T-cell (primary cell): ENCODE measurements at places on chromosomes 16 and 17.
A peak's percentile ranks its signal among the peaks of the same experiment; 100 is the strongest.

GRCh38 chr17:61144617-61145564 is 254.8 kb upstream of the TBX2 start:
- H3K27me3 ChIP-seq: no peaks in the 10 kb centered on the region
- H3K4me1 ChIP-seq: peaks cover 3% of the 10 kb centered on the region
- no peaks in the 10 kb centered on the region for H3K36me3 ChIP-seq
- no peak overlapping the region for H3K27ac ChIP-seq

DNA sequence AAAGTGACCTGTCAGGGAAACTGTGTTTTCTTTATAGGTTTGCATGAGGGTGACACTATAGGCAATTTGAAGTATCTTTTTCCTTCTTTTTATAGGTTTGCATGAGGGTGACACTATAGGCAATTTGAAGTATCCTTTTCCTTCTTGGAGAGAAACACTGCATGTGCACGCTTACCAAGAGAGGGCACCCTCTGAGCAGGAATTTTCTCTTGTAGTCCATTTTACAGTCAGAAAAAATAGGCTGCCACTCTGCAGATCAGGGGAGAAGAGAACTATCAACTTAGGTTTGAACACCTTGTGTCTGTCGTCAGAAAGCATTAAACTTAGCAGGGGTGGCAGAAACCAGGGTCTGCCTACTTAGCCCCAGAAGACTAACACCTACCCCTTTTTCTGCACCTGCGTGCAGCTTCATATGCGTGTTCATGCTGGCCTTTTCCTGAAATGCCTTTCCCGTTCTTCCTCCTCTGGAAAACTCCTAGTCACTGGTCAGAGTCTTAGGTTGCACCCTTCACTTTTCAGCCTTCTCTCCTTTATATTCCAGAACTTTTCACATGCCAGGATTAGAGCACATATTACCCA is 16.4 kb upstream of the SMIM36 start:
- H3K36me3 ChIP-seq: no peaks in the 10 kb centered on the region
- no peak overlapping the region for H3K4me3 ChIP-seq
- H3K27me3 ChIP-seq: no peaks in the 10 kb centered on the region
- no peak overlapping the region for H3K27ac ChIP-seq
- no peaks in the 10 kb centered on the region for H3K4me1 ChIP-seq
- no peak for DNase-seq

DNA sequence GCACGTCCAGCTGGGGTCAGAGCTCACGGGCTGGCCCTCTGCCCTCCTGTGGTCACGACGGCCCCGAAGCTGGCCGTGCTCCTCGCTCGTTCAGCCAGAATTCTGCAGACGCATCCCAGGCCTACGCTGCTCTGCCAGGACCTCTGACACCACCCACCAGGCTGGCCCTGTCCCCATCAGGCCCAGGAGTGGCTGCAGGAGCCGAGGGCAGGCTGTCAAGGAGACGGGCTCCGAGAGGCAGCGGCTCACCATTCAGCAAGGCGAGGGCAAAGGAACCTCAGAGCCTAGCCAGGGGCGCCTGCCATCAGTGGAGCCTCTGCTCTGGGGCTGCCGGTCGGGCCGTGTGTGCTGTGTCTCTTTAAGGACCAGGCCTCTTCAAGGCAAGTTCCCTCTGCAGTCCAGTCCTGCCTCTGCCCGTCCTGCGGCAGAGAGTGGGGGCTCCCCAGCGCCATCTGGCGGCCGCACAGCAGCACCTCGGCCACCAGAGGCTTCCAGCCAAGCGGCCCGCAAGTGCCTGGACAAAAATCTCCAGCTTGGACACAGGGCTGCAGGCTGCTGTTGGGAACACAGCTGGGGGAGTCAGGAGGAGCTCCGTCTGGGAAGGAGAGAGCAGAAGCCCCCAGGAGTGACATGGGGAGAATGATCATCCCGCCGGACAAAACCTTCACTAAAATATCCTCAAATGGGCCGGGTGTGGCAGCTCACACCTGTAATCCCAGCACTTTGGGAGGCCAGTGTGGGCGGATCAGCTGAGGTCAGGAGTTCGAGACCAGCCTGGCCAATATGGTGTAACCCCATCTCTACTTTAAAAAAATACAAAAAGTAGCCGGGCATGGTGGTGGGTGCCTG is 7.4 kb upstream of the ABR start:
- DNase-seq: peak; percentile 70
- no peak overlapping the region for H3K27ac ChIP-seq

- no peak overlapping the region for H3K4me3 ChIP-seq
- DNase-seq: no peak
- H3K27ac ChIP-seq: no peak overlapping the region
- H3K27me3 ChIP-seq: no peaks in the 10 kb centered on the region
- no peaks in the 10 kb centered on the region for H3K36me3 ChIP-seq
These were observed 383.0 kb downstream of the MAF start for GRCh38 chr16:79217375-79218011.

- no peaks in the 10 kb centered on the region for H3K36me3 ChIP-seq
- peaks cover 88% of the 10 kb centered on the region for H3K27me3 ChIP-seq
- no peak within 1 kb of the TSS for H3K4me3 ChIP-seq
- no peaks in the 10 kb centered on the region for H3K4me1 ChIP-seq
- H3K27ac ChIP-seq: no peak within 1 kb of the TSS
These were observed at the start of gene SSTR5 for GRCh38 chr16:1072526-1073261. Gene SSTR5, plus strand, starts transcription at chr16:1072747. Its CDS starts 6,122 bp downstream, at chr16:1078869.

GRCh38 chr16:8894736-8895334 is 12.7 kb downstream of the LITAFD start:
- no peaks in the 10 kb centered on the region for H3K4me1 ChIP-seq
- H3K4me3 ChIP-seq: no peak overlapping the region
- DNase-seq: no peak
- H3K36me3 ChIP-seq: peaks cover 21% of the 10 kb centered on the region
- no peaks in the 10 kb centered on the region for H3K27me3 ChIP-seq
- H3K27ac ChIP-seq: no peak overlapping the region

DNA sequence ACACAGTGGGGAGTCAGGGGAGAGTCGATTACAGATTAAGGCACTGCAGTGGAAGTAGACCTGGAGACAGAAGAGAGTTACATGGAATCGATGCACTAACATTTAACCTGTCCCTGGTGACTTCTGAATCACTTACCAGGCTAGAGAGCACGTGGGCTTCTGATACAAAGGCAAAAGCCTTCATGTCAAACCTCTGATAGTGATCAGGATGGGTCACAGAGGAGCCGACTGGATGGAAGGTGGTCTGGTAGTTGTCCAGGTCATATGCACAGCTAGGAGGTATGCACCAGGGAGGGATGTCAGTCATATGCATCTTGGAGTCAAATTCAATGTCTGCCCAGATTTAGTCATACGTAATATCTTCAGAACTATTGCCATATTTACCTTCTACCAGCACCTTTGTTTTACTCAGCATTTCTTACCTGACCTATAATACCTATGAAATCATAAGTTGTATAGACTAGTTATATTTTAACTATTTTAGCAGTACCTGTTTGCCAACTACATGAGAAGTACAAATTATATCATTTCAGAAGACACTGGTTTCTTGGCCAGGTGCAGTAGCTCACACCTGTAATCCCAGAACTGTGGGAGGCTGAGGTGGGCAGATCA is 11.7 kb downstream of the ZP2 start:
- no peak for DNase-seq
- no peak overlapping the region for H3K27ac ChIP-seq
- H3K4me3 ChIP-seq: no peak overlapping the region
- no peaks in the 10 kb centered on the region for H3K4me1 ChIP-seq

DNA sequence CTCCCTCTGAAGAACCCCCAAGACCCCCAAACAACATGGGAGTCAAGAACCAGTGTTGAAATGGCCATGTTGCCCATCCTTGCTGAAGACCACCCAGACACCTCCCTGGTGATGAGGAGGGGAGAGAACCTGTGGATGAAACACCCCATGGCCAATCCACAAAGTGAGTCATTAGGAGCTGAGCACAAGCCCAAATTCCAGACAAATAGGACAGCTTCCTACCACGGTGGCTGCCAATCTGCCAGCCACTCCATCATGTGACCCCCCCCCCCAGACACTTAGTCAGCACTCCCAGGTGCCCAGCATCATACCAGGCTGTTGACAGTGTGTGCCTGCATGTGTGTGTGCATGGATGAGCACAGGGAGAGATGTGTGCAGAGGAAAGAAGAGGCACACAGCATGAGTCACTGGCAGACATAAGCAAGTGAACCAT is 26.4 kb upstream of the RPL38 start:
- H3K27ac ChIP-seq: no peak overlapping the region
- H3K4me3 ChIP-seq: no peak overlapping the region
- no peaks in the 10 kb centered on the region for H3K27me3 ChIP-seq
- H3K4me1 ChIP-seq: no peaks in the 10 kb centered on the region

DNA sequence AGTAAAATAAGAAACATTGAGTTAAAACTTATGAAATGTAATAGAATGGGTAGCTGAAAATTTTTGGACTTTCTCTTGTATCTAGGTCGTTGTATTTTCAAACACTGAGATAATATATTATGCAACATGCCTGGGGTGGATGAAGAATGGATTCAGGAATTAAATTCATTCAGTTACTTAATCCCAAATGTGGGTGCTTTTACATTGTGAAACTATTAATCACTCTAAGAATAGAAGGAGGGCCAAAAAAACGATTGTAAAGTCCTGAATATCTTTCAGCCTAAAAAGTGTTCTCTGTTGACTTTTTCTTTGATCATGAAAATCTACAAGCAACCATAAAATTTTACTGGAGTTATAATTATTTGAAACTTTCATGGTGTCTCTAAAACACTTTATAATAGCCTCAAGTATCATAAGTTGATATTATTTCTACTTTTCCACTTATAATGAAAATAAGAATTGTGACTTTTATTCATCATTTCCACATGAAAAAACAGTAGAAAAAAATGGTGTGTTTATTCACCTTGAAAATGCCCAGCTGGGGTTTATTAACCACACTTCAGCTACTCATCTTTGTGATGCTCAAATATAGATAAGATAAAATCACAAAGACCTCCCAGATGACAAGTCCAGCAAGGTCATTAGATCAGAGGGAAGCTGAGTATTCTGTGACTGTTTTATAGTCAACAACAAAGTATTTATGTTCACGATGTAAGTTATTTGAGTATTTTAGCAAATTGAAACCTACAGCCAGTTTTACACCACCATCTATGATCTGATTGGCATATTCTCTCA is 619.9 kb upstream of the SOX9 start:
- no peaks in the 10 kb centered on the region for H3K4me1 ChIP-seq
- H3K27ac ChIP-seq: no peak overlapping the region
- no peak overlapping the region for H3K4me3 ChIP-seq
- no peak for DNase-seq
- H3K36me3 ChIP-seq: no peaks in the 10 kb centered on the region

DNA sequence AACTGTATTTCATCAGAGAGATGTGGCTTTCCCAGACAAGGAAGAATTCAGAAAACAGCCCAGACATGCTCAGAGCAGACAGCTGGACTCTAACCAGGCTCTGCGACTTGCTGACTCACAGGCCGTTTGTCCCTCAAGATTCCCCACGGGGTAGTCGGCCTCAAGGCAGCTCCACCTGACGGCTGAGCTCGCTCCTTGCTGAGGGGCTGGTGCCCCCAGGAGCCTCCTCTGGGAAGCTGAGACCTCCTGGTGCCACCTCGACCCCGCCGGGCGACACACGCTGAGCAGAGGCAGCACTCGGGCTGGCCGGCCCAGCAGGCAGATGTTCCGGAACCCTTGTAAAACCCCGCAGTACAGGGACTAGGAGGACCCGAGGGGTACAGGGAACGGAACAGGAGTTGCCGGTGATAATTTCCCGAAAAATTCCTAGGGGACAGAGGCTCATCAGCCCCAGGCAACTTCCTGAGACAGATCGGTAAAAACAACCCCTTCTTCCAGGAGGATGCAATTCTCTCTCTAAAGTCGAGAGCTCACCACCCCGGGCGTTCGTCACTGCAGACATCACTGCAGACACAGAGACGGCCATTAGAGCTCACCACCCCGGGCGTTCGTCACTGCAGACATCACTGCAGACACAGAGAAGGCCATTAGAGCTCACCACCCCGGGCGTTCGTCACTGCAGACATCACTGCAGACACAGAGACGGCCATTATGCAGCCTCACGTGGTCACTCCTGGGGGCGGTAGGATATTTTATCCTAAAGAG is 19.9 kb downstream of the RPH3AL start:
- peaks cover 8% of the 10 kb centered on the region for H3K4me1 ChIP-seq
- no peak for DNase-seq
- H3K36me3 ChIP-seq: no peaks in the 10 kb centered on the region
- H3K27me3 ChIP-seq: peaks cover 31% of the 10 kb centered on the region

DNA sequence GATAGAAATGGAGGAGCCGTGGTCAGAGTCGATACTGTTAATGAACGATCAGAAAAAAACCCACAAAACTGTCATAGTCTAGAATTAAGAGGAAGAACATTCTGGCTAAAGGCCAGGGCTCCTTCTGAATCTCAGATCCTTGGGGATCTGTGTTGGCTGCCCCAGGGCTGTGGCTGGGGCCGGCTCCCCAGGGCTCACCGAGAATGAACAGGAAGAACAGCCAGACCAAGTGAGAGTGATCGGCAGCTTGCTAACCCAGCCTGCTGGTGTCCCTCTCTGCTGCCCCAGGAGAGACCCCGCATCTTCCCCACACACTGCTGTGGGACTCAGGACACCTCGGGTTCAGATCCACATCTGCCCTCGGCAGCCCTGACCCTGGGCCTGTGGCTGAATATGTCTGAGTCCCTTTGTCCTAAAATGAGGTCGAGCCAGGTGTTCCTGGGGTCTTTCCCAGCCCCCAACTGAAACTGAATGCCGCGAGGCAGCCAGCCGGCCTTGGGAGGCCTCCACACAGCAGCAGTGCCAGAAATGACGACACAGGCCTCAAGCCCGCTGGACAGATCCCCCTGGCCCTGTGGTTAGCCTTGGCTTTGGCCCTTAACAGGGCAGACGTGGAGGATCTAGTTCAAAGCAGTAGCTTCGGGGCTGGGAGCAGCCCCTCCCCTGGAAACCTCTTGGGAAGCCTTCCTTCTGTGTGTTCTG is 23.9 kb upstream of the CLEC18A start:
- H3K27ac ChIP-seq: no peak overlapping the region
- H3K36me3 ChIP-seq: peaks cover 16% of the 10 kb centered on the region
- H3K4me1 ChIP-seq: no peaks in the 10 kb centered on the region
- no peak overlapping the region for H3K4me3 ChIP-seq
- DNase-seq: no peak
- no peaks in the 10 kb centered on the region for H3K27me3 ChIP-seq

DNA sequence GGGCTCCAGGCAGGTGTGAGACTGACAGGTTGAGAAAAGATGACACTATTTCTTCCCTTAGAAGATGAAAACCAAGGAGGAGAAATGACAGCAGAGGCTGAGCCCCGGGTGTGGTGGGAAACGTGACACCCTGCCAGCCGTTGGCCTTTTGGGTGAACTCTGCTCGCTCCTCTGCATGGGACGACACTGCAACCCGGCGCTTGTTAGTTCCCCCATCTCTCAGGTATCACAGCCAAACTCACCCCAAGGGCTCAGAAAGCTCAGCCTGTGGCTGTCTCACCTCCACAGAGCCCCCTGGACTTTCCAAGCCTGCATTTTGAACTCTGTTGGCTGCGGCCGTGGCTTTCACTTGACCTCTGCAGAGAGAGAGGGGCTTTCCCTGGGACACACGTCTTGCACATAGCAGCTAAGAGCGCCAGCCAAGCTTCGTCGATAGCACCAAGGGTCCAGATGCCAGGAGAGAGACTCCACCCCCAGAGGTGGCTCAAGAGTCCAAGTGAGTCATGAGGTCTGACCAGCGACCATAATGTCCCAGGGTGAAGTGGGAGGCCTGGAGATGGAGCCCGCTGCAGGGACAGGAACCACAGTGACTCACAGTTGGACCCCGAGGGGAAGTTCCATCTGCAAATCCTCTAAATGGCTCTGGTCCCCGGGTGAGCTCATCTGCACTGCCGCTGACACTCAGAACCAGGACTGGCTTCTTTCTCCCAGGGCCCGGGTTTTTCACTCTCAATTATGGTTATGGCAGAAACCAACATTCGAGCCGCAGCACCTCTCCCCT is 301.9 kb downstream of the SOX9 start:
- peaks cover 23% of the 10 kb centered on the region for H3K27me3 ChIP-seq
- no peak overlapping the region for H3K27ac ChIP-seq
- no peaks in the 10 kb centered on the region for H3K36me3 ChIP-seq

GRCh38 chr17:38853292-38854219 is at the start of gene RPL23:
Gene RPL23, minus strand, starts transcription at chr17:38853721. Its CDS starts 11 bp downstream, at chr17:38853710.
- peaks cover 43% of the 10 kb centered on the region for H3K36me3 ChIP-seq
- H3K27ac ChIP-seq: peak within 1 kb of the TSS; percentile 99
- peak; percentile 92 for DNase-seq
